HS-27A (cell line): ENCODE measurements at places on chromosomes 13 and 19.

DNA sequence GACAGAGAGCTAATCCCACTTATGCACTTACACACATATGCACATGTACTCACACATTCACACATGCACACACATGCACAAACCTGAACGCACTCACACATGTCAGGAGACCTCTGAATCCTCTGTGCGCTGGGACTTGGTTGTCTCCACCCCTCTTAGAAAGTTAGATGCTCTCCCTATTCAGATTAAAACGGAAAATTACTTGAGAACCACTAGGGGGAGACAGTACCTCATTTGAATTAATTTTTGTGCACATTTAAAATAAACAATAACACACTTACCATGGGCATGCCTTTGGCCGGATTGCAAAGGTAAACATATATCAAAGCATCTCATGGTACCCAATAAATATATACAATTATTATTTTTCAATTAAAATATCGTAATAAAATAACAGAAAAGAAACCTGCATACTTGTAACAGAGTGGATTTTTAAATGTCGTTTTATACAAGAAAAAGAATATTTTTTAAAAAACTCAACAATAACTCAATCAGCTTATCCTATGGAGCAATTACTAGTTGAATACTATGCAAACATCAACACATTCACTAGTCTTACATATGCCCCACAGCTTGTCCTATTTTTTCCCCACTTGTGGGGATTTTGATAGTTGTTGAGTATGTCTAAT lies 9.5 kb upstream of the LILRB4 start:
- DNase-seq, result no peak

DNA sequence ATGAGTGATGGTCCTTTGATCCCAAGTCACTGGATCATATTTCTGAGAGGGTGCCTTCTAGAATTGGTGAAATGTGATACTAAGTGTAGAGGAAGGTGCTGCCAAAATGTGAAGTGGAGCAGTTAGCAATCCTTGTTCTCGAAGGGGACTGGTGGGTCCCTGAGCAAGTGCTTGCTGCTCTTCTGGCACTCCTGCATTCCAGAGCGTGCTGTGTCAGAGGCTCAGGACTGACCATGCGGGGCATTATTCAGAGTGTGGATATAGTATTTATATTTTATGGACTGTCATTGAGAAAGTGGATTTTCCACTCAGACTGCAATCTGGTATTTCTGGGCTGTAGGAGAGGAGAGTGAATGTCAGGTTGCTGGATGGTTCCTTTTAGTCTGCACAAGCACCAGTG lies 152.6 kb upstream of the KL start:
- DNase-seq, result no peak

- no peak for DNase-seq
These were observed 277.1 kb downstream of the KLF12 start for GRCh38 chr13:73857106-73857505.

GRCh38 chr19:48770266-48770665 lies 14.9 kb downstream of the FGF21 start:
- DNase-seq, result peak; percentile 90

- DNase-seq, result no peak
These were observed 8.9 kb upstream of the DGKH start for GRCh38 chr13:42039457-42039945.

DNA sequence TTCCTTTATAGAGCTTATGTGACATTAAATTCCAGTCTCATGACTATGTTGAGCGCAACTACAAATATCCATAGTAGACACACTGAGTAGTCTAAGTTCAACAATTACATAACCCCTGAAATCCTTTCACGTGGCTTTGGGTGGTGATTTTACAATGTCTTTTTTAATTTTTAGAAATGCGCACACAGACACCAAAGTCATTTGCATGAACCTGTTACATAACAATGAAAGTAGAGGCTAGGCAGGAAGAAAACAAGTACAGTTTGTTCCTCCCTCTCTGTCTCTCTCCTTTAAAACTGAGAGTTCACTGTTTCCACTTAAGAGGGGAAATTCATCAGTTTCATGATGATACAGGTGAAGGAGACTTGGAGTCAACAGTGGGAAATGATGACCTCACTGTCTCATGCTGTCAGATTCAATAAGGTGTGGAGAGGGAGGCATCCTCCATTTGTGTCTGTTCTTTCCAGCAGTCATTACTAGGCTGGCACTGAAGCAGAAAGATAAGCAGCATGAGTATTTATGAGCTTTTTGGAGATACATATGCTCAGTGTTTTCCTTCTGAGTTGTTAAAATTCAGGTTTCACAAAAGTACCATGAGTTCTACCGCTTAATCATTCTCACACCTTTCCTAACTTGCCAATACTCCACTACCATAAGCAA lies 201.8 kb downstream of the LHFPL6 start:
- DNase-seq, result no peak

DNA sequence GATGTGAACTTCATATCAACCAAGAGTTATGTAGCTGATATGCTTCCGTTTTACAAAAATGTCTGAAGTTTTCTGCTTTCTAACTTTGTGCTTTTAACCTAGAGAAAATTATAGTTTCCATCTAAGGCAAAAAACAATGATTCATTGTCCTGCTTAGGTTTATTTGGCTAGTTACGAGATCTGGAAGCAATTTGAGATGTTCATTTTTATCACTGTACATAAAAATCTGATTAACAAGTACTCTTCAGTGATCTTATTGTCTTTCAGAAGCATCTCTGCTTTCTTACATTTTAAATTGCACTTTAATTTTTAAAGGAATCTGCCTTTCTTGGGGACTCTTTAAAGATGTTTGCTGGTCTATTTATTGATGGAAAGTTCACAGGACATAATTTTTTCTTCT lies 188.1 kb downstream of the RFC3 start:
- no peak for DNase-seq

DNA sequence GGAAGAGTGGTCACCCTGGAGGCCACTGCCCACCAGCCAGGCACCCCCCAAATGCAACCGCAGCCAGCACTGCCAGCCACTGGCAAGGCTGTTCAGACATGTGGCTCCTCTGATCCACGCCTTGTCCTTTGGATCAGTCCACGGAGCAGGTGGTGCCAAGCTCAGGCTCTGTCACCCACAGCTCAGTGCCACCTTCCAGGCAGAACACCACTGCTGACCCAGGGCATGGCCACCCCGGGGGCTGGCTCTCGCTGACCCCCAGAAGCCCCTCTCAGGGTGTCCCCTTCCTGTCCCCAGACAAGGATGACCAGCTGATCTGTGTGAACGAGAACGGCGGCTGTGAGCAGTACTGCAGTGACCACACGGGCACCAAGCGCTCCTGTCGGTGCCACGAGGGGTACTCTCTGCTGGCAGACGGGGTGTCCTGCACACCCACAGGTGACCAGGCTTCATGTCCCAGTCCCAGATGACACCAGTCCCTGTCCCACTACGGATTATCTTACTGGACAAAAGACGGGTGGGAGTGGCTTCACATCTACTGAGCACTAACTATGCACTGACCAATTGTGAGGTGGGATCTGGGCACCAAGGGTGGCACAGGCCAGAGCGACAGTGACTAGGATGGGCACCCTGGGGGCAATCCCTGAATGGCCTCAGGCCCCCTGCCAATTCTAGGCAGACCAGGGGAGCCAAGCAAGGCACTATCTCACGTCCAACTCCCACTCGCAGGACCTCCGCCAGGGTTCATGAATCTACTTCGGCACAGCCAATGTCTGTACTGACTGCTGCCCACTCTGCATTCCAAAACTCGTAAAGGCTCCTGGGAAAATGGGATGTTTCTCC lies 7.0 kb upstream of the F10 start:
- DNase-seq, result no peak

DNA sequence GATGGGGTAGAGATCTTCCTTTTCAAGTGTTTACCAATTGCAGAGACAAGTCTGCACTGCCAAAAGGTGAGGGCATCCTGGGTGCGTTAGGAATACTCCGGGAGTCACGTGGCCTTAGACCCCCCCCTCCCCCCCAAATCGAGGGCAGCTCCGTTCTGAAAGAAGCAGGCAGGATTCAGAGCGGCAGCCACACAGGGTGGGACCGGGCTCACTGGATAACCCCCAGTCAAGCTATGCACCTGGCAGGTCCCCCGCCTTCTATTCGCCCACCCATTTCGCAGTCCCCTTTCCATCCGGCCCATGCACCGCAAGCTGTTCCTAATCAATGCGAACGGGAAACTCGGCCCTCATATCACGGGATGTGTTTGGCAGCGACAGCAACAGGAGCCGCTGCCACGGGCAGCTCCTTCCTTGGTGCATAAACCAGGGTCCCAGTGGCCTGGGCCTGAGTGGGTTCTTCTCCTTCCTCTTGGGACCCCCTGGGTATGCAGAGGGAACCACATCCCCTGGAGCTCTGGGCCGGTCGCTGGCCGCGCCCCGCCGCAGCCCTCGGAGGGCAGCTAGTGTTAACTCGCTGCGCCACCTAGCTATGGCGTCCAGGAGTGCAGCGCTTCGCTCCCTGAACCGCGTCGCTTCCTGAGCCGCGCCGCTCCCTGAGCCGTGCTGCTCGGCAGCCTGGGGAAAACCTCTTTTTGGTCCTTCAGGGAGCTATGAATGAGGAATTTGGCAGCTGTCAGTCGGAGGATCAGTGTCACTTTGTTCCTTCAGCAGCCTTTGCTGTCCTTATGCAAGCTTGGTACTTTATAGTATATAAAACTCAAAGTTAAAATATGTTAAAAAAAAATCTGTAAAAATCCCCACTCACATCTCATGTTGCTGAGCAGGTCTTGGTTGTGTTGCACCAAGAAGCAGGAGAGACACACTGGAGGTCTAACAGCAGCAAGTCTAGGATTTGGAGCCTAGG lies 41.4 kb downstream of the LYL1 start:
- no peak for DNase-seq

DNA sequence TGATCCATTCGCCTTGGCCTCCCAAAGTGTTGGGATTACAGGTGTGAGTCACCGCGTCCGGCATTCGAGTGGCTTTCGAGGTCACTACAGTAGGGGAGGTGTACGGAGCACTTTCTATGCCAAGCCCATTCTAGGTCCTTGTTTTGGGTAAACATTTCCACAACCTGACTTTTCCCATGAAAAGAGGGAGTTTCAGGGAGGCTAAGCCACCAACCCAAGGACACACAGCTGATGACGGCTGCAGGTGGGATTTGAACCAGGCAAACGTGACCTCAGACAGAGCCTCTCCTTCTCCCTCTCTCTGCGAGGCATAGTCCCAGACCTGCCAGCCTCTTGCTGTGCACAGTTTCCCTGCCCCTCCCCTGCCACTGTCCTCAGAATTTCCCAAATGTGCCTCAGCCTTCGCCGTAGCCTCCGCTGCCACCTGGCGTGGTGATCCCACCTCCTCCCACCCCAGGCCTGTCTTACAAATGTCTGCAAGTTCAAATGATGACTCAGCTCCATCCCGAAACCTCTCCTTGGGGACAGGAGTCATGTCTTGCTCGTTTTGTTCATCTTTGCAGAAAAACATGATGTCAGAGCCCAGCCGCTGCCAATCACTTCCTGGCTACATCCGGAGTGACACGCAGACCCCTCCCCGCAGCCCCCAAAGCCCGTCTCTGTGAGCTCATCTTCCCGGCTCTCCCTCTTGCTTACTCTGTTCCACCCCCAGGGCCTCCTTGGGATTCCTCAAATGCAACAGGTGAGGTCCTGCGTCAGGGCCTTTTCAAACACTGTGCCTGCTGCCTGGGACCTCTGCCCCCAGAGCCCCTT lies 6.6 kb upstream of the GADD45B start:
- no peak for DNase-seq

GRCh38 chr19:40309666-40310065 lies 24.5 kb upstream of the AKT2 start:
- DNase-seq, result no peak

DNA sequence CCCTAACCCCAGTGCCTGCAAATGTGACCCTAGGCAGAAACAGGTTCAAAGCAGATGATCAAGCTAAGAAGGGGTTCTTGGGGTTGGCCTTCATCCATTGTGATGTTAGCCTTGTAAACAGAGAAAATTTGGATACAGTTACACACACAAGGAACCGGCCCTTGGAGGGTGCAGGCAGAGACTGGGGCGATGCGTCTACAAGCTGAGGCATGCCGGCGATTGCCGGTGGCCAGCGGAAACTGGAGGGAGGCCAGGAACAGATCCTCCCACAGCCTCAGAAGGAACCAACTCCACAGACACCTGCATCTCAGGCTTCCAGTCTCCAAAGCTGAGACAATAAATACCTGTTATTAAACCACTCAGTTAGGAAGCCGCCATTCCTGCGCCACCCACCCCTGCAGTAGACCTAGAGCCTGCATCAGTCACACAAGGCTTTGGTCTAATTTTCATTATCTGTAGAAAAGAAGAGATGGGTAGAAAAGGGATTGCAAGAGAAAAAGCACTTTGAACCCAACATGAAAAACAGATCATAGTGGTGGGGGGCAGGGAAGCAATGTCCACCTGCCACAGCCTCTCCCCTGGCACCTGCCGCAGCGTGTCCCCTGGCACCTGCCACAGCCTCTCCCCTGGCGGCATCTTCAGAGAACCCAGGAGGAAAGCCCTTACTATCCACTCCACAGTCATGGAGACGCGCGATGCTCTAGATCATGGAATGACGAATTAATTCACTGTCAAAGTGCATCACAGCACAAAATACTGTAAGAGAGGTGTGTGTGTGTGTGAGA lies 119.7 kb upstream of the SOX1 start:
- no peak for DNase-seq

- DNase-seq, result no peak
These were observed 120.8 kb upstream of the PCDH20 start for GRCh38 chr13:61536433-61536832.

DNA sequence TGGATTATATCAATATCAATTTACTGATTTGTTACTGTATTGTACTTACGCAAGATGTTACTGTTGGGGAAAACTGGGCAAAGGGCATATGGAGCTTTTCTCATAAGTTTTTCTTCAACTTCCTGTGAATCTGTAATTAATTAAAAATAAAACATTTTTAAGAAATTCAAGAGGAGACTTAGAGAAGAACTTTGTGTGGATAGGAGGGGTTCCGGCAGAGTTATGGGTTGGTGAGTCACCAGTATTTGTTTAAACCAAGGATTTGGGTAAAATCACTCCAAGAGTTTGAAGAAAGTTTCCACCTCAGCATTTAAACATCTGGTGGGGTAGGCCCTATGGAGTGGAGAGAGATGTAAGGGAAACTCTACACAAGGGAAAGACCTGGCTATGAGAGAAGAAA lies 379.6 kb downstream of the TSHZ3 start:
- no peak for DNase-seq

DNA sequence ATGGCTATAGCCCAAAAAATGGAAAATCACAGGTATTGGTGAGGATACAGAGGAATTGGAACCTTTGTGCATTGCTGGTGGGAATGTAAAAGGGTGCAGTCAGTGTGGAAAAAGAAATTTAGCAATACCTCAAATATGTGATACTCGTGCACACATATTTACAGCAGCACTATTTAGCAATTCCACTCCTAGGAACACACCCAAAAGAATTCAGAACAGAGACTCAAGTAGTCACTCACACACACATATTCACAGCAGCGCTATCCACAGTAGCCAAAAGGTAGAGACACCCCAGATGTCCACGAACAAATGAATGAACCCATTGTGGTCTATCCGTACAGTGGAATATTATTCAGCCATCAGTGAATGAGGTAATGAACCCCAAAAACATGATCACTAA lies 114.0 kb downstream of the COL4A2 start:
- DNase-seq, result no peak
